DMS 273 treated with DMSO at 0.1 percent for 48 hours (cell line): ENCODE measurements at places on chromosomes 3 and 15.
A peak's percentile ranks its signal among the peaks of the same experiment; 100 is the strongest.

- DNase-seq = no peak
Measured at GRCh38 chr3:184636741-184637316, 75.0 kb downstream of the MAGEF1 start.

- DNase-seq = no peak
Measured at GRCh38 chr3:58288011-58288728, 17.9 kb upstream of the RPP14 start.

GRCh38 chr15:46502667-46503066 is 867.8 kb downstream of the SQOR start:
- no peak for DNase-seq

DNA sequence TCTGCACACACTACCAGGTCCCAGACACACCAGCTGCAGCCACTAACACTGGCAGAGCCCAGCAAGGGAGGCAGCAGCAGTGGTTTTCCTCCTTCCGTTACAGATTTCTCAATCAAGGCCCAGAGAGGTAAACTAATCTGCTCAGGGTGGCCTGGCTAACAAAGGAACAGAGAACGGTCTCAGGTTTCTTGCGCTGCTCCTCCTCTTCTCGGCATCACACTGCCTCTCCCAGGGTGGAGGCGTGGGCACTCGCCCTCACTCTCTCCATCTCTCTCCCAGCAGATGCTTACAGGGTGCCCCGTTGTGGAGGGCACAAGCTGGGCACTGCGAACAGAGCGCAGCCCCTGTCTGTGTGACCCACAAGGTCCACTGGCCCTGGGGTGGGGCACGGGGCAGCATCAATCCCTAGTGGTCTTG is 228.7 kb downstream of the VPS13C start:
- no peak for DNase-seq

- DNase-seq = no peak
Measured at GRCh38 chr3:187085021-187085666, 54.2 kb downstream of the RPL39L start.

DNA sequence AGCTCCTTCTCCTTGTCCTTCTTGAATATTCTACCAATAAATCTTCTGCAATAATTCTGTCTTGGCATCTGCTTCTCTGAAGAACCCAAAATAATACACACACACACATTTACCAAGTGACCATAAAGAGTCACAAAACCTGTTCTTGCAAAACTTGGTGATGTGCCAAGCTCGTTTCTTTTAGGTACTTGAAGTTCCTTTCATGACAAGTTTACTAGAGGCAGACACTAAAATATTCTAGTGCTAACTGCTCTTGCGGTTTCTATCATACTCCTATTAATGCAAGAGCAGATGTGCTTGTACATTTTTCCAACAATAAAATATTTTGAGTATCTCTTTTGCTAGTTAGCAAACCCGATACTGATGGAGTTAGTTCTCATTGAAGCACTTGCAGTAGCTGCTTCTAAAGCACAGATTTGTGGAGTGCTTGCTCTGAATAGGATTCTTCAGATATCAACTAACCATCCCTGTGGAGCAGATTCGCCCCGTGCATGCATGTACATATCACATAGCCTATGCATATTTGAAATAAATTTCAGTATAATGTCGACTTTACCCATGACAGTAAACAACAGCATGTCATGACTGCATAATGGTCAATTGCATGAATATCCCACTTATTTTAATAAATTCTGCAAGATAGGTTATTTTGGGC is 23.2 kb downstream of the HHLA2 start:
- no peak for DNase-seq

GRCh38 chr15:60964527-60964926 is 264.6 kb downstream of the RORA start:
- no peak for DNase-seq

DNA sequence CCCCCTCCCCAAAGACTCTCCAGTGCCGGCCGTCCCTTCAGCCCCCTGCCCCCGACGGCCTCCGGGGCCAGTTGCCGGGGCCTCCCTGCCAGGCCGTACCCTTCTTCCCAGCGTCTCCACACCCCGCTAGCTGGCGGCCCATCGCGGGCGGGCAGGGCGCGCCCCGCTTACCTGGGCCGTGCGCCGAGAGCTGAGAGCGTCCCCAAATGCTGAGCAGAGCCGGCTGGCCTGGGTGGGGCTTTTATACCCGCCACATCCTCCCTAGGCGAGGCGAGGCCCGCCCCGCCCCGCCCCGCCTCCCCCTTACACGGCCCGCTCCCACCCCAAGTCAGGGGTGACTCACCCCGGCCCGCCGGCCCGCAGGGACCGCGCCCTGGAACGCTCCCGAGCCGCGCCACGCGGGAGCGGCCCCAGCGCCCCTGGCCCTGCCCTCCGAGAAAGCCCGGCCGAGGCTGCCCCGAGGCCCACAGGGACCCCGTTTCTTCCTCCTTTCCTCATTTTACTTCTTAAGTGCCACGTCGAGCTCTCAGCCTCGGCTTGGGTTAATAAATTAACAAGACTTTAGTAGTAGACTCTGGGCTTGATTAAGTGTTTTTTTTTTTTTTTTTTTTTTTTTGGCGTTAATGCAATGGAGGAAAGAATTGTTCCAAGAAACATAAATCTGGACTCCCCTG is at the start of gene ANXA2:
Gene ANXA2, minus strand, starts transcription at position 215 of the 674 bp plus-strand sequence. CDS start 11,911 bp downstream, outside the sequence.
- peak; percentile 36 for DNase-seq

DNA sequence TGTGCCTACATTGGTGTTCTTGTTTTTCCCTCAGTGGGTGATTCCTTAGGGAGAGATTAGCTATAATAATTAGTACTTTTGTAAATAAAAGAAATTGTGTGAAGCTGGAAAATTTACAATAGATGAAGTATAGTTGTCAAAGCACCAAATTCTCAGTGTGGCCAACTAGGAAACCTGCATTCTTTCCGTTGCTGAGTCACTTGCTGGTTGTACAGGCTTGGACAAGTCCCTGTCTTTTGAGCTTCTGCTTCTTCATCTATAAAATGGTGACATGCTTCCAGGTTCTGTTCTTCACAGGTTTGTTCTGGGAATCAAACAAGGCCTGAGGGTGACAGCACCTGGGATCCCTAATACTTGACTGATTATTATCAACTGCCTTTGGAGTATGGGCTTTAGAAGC is 184.1 kb upstream of the HES1 start:
- DNase-seq = no peak

DNA sequence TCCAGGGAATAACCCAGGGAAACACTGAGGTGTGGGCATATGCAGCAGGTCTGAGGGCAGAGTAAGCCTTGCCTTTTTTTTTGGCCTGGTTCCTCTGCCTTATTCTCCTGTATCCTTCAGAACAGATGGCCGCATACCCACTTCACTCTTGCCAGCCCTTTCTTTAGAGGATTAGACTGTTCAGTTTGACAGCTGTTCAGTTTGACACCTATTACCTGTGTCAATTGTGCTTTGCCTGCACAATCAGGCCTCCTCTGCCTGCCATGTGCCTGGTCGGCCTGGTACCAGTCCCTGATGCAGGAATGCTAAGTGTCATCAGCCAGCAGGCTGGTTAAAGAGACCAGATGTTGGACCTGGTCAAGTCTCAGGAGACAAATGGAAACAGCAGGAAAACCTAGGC is 22.3 kb downstream of the TM6SF1 start:
- peak; percentile 24 for DNase-seq
